Spleen (tissue), 13 donors: ENCODE measurements at places on chromosomes 16 and 17.

- no peak for DNase-seq
Measured at GRCh38 chr16:79162977-79163376, 437.6 kb downstream of the MAF start.

GRCh38 chr16:83835586-83836566 is 28.1 kb downstream of the HSBP1 start:
- no peak for DNase-seq

- peak; percentile 77 for DNase-seq
Measured at GRCh38 chr17:55641676-55642081, 81.0 kb downstream of the TMEM100 start.

GRCh38 chr16:78645657-78646056 is 546.2 kb downstream of the WWOX start:
- DNase-seq = no peak

DNA sequence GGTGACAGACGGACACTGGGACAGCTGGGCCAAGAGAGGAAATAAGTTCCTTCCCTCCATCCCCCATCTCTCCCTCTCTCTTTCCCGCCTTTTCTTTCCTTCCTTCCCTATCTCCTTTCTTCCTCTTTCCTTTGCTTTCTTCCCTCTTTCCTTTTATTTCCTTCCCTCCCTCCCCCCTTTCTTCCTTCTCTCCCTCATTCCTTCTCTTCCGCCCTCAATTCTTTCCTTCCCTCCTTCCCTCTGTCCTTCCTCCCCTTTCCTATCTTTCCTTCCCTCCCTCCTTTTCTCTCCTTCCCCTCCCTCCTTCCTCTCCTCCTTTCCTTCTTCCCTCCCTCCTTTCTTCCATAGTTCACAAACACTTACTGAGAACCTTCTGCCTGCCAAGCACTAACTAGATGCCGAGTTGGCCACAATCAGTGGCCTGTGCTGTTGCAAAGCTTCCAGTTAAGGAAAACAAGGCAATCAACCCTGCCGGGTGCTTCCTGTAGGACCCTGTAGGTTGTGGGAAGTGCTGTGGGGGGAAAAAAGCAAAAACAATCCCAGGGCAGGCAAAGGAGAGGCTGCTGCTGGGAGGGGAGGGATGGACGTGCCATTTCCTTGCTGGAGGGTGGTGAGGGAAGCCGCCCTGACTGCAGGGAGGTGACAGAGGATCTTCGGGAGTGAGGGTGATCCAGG is 31.7 kb downstream of the ABCC6 start:
- DNase-seq = no peak

GRCh38 chr16:50441486-50442157 is 72.8 kb upstream of the BRD7 start:
- DNase-seq = no peak

DNA sequence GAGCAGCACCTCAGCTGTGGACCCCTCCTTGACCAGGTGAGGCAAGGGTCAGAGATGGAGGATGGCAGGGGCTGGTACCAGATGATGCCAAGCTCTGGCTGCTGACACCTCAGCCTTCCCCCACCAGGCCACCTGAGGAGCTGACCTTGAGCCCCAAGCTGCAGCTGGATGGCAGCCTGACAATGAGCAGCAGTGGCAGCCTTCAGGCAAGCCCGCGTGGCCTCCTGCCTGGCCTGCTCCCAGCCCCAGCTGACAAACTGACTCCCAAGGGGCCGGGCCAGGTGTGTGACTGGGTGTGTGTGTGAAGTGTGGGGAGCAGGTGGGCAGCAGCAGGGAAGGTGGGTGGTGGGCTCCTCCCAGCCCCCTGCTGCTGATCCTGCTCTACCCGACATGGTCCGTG is 4.7 kb upstream of the NRN1L start:
- no peak for DNase-seq

GRCh38 chr17:27644586-27644985 is 13.6 kb downstream of the LGALS9 start:
- no peak for DNase-seq

GRCh38 chr16:49703483-49703882 is 152.4 kb downstream of the ZNF423 start:
- DNase-seq = no peak

GRCh38 chr16:27838536-27839175 is 224.9 kb downstream of the GSG1L start:
- peak; percentile 45 for DNase-seq

- no peak for DNase-seq
Measured at GRCh38 chr16:4746215-4746614, 11.9 kb downstream of the DNAAF8 start.

- DNase-seq = peak; percentile 100
Measured at GRCh38 chr16:88700636-88701482, 5.3 kb downstream of the RNF166 start.

DNA sequence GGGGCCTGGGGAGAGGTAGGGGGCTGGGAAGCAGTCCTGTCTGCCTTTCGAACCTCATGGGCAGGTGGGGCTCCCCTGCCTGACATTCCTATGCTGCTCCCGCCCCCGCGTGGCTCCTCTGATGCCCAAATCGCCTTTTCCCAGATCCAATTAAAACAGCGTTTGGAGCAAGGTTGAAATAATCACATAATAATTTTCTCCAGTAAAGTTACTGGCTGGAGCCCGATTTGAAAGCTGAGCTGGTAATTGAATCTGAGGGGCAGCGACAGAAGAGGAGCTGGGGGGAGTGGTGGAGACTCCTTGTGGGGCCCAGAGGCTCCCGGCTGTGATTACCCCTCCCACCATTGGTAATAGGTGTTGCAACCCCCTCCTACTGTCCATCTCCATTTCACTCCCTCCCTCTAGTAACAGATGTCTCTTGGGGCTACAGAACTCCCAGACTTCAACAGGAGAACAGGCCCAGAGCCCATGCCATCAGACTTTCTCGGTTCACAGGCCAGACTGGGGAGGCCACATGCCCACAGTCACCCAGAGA is 38.9 kb upstream of the C1QL1 start:
- DNase-seq = no peak

DNA sequence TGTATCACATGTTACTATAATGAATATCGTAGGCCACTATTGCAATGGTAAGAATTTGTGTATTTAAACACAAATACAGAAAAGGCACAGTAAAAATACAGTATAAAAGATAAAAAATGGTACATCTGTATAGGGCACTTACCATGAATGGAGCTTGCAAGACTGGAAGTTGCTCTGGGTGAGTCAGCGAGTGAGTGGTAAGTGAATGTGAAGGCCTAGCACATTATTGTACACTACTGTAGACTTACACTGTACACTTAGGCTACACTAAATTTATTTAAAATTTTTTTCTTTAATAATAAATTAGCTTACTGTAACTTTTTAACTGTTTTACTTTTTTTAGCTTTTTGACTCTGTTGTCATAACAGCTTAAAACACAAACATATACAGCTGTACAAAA is 42.5 kb downstream of the AKAP10 start:
- DNase-seq = no peak
